ENCODE measurements at places on chromosomes 7 and 10. TPM values are rescaled to one million over a fixed set of nuclear protein-coding genes. Genes with fewer than 3 reads are reported as not detected.

Gene MSMB
- not detected for total RNA-seq

Gene DNAJC1
- total RNA-seq = 50.8 TPM

Gene SVOPL
- 1.4 TPM for total RNA-seq

Gene HGF
- total RNA-seq = 1.1 TPM

Gene PNLIPRP2
- total RNA-seq = not detected

Gene WDR91
- 9.7 TPM for total RNA-seq

Gene ELN
- total RNA-seq = 4.0 TPM

Gene HMX2
- 2.6 TPM for total RNA-seq

Gene BLNK
- total RNA-seq = not detected

Gene TMEM176A
- not detected for total RNA-seq

Gene WDR37
- 9.7 TPM for total RNA-seq

Gene ERV3-1
- 15.3 TPM for total RNA-seq

Gene GIMAP5
- not detected for total RNA-seq

Gene FOXI2
- total RNA-seq = 1.1 TPM

Gene NEUROG3
- not detected for total RNA-seq
